Cortex of kidney (tissue), 1 donor: ENCODE measurements at places on chromosomes 11 and 22.

- no peak for DNase-seq
Measured at GRCh38 chr11:8717876-8718753, 35.5 kb downstream of the RPL27A start.

- no peak for DNase-seq
Measured at GRCh38 chr22:35835998-35836691, 118.5 kb downstream of the APOL5 start.

DNA sequence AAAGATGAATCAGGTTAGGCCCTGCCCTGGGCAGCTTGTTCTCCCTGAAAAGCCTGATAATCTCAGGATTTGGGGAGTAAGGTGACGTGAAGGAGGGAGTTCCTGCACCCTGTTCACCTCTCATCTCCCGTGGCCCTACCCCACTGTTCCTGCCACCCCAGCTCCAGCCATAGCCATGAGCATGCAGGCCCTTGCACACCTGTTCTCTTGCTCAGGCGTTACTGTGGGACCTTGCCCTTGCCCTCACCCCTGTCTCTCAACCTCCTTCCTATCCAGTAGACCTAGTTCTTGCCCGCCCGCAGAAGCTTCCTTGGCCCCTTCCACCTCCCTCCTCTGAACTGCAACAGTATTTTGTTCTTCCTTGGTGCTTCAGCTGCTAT lies 15.0 kb downstream of the TSKU start:
- DNase-seq, result no peak

DNA sequence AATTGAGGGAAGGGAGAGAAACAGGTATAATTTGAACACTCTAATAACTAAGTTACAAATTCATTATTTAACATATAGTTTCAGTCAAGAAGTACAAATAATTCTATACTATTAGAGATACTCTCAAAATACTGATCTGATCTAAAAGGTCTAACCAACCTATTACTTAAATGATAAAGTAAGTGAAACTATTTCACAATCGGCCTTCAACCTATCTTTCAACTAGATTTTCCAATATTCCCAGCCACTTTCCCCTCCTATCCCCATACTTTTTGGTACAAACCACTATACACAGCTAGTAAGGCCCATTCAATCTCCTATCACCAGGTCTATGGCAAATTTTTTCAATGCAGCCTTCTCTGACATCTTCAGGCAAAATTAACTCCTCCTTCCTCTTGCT lies 106.7 kb downstream of the SIK3 start:
- no peak for DNase-seq

- DNase-seq, result no peak
Measured at GRCh38 chr11:116207421-116208141, 565.2 kb downstream of the BUD13 start.

GRCh38 chr11:45366619-45367190 lies 80.6 kb upstream of the SYT13 start:
- no peak for DNase-seq

DNA sequence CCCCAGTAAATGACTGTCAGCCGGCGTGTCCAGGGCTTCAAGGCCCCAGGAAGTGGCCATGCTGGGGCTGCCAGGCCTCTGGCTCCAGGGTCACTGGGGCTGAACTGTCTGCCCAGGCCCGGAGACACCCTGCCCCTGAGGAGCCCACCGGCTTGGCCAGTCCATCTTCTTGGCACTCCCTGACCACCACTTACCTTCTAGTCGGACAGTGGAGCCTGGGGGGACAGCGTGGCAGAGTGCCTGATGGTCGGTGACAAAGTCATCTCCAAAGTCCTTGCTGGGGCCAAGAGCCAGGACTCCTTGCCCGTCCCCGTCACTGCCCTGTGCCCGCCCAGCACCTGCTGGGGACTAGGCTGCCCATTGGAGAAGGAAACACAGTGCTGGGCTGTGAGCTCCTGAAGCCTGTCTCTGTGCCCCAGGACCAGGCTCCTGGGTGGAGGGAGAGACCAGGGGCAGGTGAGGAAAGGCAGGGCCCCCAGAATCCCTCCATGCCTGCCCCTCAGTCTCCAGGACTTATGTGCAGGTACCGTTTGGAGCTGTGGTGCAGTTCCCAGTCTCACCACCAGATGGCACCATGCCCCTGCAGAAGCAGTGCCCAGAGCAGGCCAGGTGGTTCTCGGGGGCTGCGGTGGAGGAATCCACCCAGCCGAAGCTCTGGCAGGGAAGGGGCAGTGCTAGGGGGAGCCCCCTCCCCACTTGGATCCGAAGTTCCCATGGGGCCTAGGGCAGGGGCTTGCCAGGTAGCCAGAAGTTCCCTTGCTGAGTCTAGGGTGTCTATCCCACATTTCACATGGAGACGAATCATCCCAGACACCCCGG lies 6.0 kb upstream of the CCDC188 start:
- DNase-seq, result no peak

DNA sequence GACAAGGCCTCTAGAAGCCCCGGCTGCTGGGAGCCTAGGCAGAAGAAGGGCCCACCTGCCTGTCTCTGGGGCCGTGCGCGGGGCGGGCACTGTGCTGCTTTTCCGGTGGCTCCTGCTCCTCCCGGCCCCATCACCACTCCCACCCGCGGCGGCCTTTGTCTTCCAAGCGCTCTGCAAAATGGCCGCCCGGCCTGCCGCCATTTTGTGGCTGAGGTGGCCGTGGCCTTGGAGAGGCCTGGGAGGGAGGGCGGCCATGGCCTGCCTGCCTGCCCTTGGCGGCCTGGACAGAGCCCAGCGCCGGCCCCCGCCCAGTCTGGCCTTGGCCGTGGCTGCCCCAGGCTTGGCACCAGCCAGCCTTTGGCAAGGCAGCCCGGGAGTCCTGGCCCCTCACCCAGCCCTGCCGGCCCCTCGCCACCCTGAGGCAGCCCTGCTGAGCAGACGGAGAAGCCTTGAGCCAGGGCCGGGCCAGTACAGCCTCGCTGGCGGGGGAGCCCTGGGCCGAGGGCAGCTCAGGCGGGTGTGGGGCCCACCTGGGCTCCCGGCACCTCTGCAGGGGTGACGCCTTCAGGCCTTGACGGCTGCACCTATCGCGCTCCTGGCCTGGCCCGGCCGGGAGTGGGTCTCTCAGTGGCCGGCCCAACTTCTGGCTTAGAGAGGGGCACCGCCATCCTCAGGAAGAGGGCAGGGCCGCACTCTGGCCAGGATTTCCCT lies 46.0 kb upstream of the PPARA start:
- no peak for DNase-seq

GRCh38 chr11:73578592-73579185 lies 19.2 kb downstream of the FAM168A start:
- DNase-seq, result no peak

DNA sequence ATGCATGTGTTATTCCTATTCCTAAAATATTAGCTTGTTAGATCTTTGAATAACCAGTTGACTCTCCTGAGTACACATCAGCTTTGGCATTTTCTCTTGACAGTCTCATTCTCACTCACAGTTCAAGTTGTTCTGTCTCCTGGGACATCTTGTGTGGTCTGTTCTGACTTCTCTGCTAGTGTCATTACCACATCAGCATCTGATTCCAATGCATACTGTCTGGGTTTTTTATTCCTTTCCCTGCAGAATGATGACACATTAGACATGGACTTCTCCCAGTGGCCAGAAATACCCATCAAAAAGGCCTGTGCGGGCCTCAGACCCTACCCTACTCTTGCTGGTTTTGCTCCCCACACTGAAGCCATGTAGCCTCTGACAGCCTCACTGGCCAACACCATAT lies 2.7 kb downstream of the ZNF74 start:
- no peak for DNase-seq

- DNase-seq, result no peak
Measured at GRCh38 chr11:47222696-47223095, 7.9 kb downstream of the DDB2 start.

DNA sequence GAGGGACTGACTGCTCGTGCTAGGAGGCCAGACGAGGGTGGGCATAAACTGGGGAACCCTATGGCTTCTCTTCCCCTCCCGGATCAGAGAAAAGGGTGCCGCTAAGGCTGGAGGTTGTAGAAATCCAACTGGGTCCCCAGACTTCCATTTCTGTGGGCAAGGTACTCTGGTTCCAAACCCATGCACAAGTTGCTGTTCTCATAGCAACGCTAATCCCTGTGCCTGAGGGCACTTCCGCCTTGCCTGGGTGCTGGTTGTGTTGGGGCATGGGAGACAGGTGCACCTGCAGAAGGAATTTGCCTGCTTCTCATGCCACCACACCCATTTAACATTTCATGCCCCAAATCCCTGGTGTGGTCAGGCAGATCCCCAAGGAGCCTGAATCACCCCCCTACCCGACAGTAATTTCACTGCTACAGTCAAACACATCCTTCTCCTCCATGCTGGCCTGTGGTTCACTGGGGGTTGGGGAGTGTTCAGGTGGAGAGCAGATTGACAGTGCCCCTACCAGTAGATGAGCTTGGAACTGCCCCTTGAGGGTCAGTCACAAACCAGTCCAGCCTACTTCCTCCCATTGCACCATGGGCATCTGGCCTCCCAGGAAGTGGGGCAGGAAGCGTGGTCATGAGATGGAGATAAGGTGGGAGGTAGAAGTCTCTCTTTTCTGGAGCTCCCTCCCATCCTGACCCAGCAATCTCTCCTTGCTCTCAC lies 1.2 kb downstream of the C2CD2L start:
- no peak for DNase-seq

GRCh38 chr22:49021131-49021925 lies 806.3 kb downstream of the BRD1 start:
- no peak for DNase-seq

GRCh38 chr22:17460895-17461294 lies 91.6 kb downstream of the CECR2 start:
- no peak for DNase-seq

DNA sequence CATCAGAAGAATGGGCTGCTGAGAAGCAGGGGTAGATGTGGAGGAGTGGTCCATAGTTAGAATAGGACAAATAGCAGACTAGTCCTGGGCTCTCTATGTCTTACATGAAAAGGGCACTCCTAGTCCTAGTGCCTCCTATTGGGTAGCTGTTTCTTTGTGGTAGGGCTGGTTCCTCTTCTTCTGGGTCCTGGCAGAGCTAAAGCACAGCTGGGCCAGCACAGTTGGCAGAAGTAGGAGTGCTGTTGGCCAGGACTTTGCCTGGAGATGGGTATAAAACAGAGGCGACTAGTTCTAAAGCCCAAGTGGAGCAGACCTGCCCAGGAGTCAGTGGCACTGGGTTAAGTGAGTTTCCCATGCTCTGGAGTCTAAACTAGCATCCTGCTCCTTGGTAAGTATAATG lies 55.2 kb downstream of the PPFIBP2 start:
- no peak for DNase-seq

- no peak for DNase-seq
Measured at GRCh38 chr11:2653198-2653551, 46.6 kb downstream of the KCNQ1OT1 start.
